M059J (cell line): ENCODE measurements at places on chromosomes 1 and 21. TPM values are rescaled to one million over a fixed set of nuclear protein-coding genes. Genes with fewer than 3 reads are reported as not detected.

DNA sequence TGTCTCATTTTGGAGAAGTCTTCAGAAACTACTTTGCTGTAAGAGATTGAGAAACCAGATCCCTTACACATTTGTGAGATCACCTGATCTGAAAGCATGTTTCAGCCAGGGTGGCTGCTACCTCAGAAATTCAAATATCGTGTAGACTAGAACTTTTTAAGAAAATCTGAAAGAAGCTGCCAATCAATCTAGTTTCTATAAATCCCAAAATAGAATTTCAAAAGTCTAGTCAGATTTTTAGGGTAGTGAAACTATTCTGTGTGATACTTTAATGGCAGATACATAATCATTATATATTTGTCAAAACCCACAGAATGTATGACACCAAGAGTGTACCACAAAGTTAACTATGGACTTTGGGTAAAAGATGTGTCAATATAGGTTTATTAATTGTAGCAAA, 79.9 kb upstream of the PLPPR5 start:
- DNase-seq: no peak

Gene MTARC1
- 0.59 and 1.7 TPM in 2 replicates for total RNA-seq

GRCh38 chr1:224782281-224783000, 147.0 kb upstream of the DNAH14 start:
- no peak for DNase-seq

Gene STUM
- total RNA-seq: not detected in 2 replicates

- no peak for DNase-seq
These were observed 37.6 kb upstream of the CLSTN1 start for GRCh38 chr1:9861360-9861759.

- DNase-seq: peak; percentile 99
These were observed 17.8 kb downstream of the SLFNL1 start for GRCh38 chr1:41003640-41004220.

Gene KIF14
- total RNA-seq: 17.1 and 19.3 TPM in 2 replicates

DNA sequence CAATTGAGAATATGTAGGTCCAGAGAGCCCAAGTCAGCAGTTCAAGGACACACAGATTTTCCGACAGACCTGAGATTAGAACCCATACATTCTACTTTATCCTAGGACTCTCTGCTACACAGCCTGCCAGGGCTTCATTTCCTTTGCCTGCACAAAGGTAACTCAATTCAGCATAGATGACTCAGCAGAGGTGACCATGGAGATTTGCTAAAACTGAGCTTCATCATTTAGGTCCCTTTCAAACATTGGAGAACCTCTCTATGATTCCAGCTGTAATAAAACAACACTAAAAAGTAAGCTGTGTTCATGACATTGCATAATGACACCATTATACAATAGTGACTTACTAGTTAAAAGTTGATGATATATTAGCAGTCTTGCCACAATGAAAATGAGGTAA, 22.2 kb downstream of the DAB1 start:
- no peak for DNase-seq

Gene KRTAP19-1
- not detected in 2 replicates for total RNA-seq

DNA sequence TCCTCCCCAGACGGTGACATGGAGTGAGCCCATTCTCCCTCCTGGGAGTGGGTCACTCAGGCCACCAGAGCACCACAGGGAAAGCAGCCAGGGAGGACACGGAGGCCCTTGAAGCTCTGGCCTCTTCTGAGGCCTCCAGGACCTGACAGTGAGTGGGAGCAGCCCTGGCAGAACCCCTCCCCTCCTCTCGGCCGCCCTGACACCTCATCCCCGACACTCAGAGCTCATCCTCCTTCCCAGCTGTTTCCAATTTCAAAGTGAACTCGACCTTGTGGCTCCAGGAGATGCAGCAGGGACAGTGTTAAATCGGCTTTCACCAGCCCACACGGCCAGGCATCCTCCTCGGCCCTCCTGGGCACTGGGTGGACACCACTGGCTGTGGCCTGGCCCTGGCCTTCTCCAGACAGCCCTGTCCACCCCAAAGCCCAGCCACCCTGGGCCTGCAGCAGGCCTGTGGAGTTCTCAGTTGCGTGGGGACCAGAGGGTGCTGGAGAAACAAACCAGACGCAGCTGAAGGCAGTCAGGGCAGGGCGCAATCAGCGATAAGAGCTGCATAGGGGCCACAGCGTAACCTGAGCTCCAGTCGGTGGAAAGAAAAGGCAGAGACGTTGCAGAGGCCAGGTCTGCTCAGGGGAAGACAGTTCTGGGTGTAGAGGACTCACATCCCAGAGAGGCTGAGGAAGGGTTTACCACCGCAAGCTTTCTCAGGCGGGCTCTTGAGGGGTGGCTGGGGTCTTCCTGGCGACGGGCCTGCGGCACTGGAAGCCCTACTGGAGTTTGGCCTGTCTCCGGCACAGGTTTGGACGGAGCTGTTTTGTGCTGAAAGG, 27.1 kb downstream of the FTCD start:
- no peak for DNase-seq

GRCh38 chr1:116679091-116679827, 11.7 kb upstream of the IGSF3 start:
- no peak for DNase-seq

- no peak for DNase-seq
These were observed 84.0 kb downstream of the RERE start for GRCh38 chr1:8733484-8733883.

DNA sequence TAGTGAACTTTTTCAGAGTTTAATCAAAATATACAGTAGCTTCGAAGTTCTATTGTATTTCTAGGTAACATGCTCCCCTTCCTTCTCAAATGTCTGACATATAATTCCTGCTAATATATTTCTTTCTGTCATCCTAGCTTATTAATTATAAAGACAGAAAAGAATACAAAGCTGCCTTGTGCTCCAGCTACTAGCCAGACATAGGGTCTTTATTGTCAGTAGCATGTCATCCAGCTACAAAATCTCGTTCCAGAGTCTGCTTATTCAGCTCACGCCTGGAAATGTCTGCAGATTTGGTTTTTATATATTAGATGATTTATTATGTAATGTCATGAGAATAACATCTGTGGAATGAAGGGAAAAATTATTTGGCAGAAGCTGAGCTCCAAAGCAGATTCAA, 1102.8 kb downstream of the BRINP3 start:
- DNase-seq: no peak

DNA sequence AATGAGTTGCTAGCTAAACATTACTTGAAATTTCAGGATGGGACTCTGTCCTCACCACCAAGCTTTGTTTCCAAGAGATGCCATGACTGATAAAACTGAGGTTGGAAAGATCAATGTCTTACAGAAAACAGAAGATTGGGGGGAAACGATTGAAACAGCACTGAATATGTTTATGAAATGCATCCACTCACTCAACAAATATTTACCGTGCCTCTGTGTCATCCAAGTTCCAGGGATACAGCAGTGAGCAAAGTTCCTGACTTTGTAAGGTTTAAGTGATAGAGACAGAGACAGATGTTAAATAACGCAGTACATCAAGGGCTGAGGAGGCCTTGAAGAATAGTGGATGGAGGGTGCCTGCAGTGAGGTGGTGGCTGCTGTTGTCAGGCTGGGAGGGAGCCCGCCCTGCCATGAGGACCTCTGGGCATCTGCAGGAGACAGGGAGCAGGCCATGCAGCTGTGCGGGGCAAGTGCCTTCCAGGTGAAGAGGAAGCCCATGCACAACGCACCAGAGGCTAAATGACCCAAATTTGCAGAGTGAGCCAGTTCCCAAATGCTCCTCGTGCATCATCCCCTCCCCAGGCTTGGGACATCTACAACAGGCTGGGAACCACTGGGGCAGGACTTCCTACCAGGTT, 108.0 kb downstream of the HLCS start:
- no peak for DNase-seq

DNA sequence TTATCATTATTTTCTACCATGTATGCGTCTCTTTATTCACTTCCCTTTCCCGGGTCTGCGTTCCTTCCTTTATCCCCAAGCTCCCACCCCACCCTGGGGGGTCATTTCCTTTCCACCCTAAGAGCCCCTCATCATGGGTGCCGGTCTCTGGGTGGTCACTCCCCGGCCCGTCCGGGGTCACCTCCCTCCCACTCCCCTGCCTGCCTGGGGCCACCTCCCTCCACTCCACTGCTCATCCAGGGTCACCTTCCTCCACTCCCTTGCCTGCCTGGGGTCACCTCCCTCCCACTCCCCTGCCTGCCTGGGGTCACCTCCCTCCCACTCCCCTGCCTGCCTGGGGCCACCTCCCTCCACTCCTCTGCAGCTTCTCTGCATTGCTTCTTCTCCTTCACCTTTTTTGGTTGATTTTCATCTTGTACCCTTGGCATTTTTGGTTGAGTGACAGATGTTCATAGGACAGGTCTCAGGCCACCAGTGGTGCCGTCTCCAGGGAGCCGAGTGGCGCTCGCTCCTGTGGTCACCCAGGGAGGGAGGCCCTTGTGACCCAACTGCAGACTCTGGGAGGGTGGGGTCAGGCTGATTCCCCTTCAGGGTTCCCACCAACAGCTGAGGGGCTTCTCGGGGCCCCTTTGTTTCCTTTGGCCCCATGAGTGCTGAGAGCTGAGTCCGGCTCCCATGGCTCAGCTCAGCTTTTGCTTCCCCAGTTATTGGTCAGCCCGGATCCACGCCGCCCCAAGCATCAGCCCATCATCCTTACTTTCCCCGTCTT, 48.6 kb upstream of the PCBP3 start:
- DNase-seq: no peak

DNA sequence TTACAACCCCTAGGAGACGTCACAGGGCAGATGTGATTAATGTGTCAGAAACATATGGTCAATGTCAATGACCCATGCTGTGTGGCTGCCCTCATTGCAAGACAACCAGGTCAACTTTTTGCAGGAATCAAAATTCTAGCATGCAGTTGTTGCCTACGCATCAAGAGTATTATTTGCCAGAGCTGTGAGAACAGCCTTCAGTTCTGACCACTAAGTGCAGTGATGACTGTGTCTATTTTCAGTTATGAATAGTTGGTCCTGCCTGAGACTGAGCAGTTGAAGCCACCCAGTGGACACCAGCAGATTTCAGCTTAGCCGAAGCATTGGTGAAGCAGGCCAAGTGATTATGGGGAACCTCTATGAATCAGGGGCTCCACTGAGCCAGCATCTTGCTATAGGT, 47.3 kb downstream of the LYPLAL1 start:
- peak; percentile 5 for DNase-seq

DNA sequence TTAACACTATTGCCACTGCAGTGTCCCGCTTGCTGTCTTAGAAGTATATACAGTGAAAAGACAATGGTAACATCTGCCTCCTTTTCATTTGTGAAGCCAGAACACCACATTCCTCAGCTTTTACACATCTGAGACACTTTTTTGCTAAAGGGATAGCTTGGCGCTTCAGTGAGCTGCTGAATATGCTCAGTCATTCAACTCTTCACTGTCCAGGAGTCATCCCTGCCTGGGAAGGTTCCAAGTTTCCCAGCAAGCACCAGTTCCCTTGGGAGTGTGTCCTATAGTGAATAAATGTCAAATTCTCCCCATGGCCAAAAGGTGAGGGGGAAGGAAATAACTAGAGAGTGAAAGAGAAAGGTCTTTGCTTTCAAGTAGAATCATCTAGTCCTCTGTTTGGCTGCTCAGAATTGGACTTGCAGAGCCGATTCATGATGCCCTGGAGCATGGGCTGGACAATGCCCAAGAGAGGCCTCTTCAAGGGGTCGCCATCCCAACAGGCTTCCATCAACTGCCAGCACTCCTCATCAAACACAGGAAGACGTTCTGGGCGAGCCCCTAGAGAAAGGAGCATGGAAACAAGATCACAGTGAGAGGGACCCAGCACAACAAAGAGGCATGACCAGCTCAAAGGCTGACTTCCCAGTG, 25.5 kb upstream of the RBBP5 start:
- peak; percentile 71 for DNase-seq

DNA sequence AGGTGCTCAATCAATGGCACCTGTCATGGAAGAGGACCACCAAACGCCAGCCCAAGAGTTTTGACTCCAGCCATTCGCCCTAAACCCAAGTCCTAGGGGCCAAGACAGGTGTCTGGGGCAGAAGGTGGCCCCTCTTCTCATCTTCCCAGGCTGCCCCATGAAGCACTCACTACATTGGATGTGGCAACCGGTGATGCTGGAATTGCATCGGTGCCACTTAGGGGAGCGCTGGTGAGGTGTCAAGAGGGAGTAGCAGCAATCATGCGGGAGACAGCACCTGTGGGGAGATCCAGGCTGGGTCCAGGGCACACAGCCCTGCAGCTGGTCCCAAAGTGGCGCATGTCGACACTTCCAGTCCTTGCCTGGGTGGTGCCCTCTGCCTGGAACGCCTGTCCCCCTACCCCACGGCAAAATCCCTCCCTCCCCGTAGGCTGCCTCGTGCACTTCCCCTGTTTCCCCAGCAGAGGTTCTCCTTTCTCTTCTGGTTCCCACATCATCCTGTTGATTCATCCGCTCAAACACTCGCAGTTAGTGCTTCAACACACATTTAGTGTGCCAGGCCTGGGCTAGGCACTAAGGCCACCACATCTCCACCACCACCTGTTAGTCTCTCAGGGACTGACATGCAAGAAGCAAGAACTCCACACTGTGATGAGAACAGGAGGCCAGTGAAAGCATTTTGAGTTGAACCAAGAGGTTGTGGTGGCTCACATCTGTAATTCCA, 18.5 kb downstream of the PLA2G2D start:
- DNase-seq: peak; percentile 66

GRCh38 chr1:183589874-183590243, 400 bp downstream of the NCF2 start:
- DNase-seq: no peak

DNA sequence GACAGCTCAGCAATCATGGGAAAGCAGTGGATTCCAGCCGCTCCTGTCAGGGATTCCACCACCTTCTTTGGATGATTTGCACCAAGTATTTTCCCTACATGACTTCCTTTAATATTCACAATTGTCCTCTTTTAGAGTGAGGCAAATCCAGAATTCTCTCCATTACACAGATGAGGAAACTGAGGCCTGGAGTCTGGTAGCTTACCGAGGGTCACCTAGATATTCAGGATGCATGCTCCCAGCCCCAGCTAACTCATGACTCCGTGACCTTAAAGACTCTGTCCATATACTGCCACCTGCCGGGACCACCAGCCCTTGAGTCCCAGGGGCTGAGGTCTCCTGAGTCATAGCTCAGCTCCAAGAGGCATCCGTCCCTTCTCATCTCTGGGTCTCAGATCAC, 80.6 kb downstream of the CAPZB start:
- no peak for DNase-seq

Gene EXO1
- 25.0 and 36.8 TPM in 2 replicates for total RNA-seq

Gene KMO
- 0.27 TPM in 1 of 2 replicates, not detected in the other for total RNA-seq

DNA sequence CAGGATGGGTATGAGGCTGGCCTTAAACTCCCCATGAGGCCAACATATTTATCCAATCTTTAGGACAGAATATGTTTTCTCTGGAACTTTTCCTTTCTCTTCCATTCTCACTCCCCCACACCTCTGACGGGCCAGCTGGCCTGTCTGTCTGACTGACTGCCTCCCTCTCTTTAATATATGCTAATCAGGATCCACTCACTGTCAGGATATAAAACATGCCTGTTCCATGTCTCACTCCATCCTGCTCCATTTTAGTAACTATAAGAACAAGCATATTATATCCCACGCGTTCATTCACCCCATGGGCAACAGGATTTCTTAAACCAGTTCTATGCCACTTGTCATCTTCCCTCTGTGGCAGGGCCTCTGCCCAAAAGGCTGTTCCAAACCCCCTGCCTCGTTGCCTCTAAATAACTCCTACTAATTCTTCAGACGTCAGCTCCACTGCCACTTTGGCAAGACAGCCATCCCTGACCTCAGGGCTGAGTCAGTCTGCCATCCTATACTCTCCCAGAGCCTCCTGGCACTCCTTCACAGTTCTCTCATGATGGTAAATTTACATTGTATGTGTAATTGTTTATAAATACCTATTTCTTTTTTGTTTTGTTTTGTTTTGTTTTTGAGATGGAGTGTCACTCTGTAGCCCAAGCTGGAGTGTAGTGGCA, 84.3 kb upstream of the SPATA6 start:
- no peak for DNase-seq

- DNase-seq: no peak
These were observed 303.2 kb downstream of the LMX1A start for GRCh38 chr1:165053351-165053750.
